Activated CD4-positive, alpha-beta T cell treated with anti-CD3 and anti-CD28 coated beads, Interleukin-10, Interleukin-2, amounts not matched to agents 100 ng/mL and 50 ng/mL, durations not matched to agents 16 hours and 8 hours (primary cell): ENCODE measurements at places on chromosomes 5 and 9.

- no peak for DNase-seq
Observed at GRCh38 chr5:50463047-50463446, 22.0 kb upstream of the EMB start.

GRCh38 chr5:181189363-181189961 is 15.5 kb downstream of the TRIM7 start:
- DNase-seq = peak; percentile 55

DNA sequence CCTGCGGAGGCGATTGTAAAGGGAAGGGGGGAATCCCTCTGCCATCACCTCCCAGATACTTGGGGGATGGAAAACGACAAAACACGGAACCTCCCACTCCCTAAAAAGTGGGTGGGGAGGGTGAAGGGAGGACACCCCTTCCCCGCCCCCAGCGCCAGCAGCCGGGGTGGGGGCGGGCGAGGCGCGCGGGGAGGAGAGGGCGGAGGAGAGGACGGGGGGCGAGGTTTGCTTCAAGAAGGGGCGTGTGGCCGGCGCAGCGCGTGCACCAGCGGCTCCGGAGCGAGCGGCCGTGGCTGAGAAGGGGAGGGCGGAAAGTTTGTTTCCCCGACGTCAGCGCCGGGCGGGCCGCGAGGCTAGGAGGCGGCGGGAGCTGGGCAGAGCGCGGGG is at the start of gene PRRX2:
Gene PRRX2 (plus strand): TSS at position 259 of the 387 bp plus-strand sequence. CDS start 221 bp downstream, outside the sequence.
- DNase-seq = no peak

GRCh38 chr9:68703672-68704071 is 1.4 kb upstream of the PIP5K1B start:
- DNase-seq = no peak

DNA sequence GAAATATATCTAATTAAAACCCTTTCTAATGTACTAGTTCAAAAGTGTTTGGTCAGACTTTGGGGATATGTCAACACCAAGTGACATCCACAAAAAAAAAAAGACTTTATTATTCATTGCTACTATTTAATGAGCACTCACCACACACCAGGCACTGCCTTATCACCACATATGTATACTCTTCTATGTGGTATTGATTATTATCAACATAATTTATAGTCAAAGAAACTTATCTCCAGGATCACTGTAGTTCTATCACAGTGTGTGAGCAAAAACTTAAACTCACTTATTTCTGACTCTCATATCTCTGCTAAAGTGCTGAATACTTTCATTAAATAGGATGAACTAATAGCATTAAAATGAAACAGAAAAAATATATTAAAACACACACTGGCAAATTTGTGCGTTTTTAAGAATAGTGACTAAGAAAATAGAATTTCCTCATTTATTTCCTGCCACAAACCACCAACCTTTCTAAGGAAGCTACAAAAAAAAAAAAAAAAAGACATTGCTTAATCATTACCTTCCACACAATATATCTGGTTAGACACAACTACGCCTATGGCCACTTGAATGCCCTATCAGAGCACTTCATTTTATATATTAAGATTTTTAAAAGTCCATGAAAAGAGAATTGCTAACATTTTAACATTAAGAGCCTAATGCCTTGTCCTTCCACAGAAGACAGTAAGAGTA is 12.8 kb downstream of the SLCO4C1 start:
- DNase-seq = no peak

DNA sequence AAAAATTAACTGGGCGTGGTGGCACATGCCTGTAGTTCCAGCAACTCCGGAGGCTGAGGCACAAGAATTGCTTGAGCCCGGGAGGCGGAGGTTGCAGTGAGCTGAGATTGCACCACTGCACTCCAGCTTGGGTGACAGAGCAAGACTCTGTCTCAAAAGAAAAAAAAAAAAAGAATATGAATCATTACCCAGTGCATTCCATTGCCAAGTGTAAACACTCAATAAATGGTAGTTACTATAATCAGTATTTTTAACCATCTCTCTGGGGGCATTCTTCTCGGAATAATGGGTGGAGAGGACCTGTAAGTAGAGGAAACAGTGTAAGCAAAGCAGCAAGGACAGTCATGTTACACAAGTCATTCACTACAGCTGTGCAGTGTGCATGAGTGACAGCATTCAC is 13.8 kb upstream of the RANBP17 start:
- no peak for DNase-seq
